Stimulated activated CD4-positive, alpha-beta T cell treated with anti-CD3 and anti-CD28 coated beads, Interleukin-1b, Interleukin-23, amount 100 ng/mL, for 48 hours (primary cell): ENCODE measurements at places on chromosomes 4 and X.

DNA sequence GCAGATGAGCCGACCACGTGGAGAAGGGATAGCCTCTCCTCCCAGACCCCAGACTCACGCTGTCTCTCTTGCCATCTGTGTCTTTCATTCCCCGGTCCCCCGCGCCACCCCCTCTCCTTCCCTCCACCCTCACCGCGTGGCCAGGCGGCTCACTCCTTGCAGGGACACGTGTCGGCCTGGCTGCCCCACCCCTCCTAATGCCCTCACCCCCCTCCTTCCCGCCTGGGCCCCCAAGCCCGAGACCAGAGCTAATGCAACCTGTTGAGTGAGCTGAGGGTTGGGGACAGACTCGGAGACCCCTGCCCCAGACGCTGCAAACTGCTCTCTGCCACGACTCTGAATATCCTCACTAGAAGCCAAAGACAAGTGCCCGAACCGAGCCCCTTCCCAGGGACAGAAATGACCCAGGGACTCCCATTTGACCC is 1.8 kb downstream of the SLC38A5 start:
- DNase-seq: peak; percentile 52

DNA sequence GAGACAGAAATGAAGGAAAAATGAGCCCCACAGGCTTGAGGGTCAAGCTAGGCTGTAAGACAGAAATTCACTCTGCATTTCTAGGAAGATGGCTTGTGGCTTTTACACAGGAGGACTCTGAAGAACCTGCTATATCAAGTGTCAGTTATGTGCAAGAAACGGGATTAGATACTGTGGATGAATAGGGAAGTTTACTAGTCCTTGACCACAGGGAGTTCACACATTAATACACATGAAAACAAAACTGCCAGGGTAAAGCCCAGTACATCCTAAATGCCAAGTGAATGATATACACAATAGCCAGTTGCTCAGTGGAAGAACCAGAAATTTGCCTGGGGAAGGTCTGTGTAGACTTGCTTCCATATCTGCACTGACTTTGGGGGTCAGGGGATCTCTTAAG is 53.5 kb downstream of the TMEM131L start:
- no peak for DNase-seq

- DNase-seq: no peak
These were observed 25.4 kb downstream of the TMEM47 start for GRCh38 chrX:34631479-34632220.

- no peak for DNase-seq
These were observed 239.8 kb downstream of the DCAF12L2 start for GRCh38 chrX:125926295-125926694.

GRCh38 chr4:177391287-177391686 is 51.0 kb downstream of the AGA start:
- no peak for DNase-seq

DNA sequence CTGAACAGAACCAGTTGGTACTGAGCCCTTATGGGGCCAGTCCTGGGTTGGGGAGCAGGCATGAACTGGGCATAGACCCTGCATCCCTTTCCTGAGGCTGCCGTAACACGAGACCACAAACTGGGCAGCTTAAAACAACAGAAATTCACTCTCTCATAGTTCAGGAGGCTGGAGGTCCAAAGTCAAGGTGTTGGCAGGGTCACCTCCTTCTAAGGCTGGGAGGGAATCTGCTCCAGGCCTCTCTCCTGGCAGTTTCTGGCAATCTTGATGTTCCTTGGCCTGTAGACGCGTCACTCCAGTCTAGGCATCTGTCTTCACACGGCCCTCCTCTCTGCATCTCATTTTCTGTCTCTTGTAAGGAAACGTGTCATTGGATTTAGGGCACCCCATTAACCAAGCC is 19.8 kb upstream of the SORCS2 start:
- no peak for DNase-seq

DNA sequence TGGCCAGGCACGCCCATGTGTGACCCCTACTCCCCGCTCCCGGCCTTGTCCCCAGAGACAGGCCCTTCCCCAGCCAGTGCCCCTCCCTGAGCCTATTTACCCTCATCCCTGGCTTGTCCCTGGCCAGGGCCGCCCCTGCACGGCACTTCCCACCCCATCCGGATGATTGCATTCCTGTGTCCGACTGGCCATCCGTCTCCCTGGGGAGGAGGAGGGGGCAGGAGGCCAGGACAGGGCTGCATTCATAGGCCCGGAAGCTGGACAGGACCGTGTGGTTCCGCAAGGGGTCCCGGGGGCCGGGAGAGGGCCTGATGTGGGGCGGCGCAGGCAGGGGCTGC is 22.8 kb downstream of the CTBP1 start:
- no peak for DNase-seq

- no peak for DNase-seq
These were observed 30.0 kb upstream of the GPR173 start for GRCh38 chrX:53018627-53019026.

DNA sequence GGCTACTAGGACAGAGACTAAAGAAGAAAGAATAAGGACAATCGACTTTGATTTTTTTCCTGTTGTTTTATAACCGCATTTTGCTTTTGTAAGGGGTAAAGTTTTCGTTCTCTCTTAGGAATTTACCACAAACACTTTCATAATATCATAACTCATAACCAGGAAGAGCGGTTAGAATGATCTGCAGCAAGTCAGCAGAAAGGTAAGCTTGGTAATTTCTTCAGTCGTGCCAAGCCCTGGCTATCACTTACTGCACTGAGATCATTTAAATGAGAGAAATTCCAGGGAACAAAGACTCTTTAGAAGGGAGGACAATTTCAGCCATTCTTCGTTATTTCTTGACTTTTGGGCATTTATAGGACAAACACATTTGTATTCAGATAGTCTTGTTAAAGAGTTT is 258.1 kb downstream of the UNC5C start:
- DNase-seq: no peak

- peak; percentile 54 for DNase-seq
These were observed 723 bp downstream of the DHX15 start for GRCh38 chr4:24583451-24584210.
